Renal cortical epithelial cell (primary cell): ENCODE measurements at places on chromosomes 7 and 10.
A peak's percentile ranks its signal among the peaks of the same experiment; 100 is the strongest.

- DNase-seq = no peak
Observed at GRCh38 chr7:70881167-70881847, 250.6 kb upstream of the GALNT17 start.

DNA sequence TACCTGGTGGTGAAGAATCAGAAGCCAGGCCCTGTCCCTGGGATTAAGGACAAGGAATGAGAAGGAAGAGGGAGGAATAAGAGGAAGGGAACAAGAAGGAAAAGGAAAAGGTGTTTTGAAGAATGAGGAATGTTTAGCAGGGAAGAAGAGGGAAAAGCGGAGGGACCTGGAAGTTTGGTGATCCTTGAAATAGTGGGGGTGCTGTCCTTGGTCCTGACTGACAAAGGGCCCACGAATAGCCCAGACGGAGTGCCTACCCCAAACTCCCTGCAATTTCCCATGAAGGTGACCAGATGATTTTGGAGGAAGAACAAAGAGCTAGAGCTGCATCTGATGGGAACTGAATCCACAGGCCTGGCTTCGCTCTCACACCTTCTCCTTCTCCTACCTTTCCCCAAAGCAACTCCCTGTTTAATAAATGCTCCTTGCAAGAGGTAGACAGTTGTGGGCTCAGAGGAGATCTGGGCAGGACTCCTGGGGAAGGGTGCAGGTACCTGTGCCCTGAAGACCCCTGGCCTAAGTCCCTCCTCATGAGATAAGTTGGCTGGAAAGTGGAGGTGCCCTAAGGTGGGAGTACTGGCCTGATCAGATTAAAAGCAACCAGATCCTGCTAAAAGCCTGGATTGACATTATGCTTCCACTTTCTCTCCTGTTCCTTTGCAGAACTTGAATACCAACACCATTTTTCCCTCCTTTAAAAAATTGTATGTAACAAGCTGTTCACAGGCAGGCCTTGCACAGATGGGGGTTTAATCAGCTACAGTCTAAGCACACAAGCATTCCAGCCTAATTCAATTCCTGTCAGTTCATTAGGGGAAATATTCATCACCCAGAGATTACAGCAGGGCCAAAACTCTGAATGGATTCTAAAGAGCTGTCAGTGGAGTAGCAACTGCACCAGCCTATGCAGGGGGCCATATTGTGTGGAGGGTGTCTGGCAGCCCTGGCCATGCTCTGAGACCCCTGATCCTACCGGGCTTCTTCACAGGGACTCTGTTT is 19.4 kb downstream of the KAZALD1 start:
- DNase-seq = peak; percentile 13

DNA sequence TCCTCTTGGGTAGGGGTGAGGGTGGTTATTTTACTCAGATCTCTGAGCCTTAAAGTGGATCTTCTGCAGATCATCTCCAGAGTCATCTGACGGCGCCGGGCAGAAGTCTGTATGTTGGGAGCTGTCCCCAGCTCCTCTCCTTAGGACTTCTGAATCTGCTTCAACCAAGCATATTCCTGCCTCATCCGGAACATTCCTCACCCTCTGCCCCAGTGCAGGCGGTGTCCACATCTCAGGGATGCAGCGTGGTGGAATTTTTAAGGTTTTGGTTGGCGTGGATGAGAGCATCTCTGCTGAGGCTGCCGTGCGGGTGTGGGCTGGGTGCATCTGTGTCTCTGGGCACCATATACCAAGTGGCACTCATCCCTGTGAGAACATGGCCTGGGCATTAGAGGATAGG is 148.3 kb downstream of the MGMT start:
- no peak for DNase-seq

GRCh38 chr7:128790315-128791041 is 1.3 kb upstream of the CCDC136 start:
- no peak for DNase-seq

DNA sequence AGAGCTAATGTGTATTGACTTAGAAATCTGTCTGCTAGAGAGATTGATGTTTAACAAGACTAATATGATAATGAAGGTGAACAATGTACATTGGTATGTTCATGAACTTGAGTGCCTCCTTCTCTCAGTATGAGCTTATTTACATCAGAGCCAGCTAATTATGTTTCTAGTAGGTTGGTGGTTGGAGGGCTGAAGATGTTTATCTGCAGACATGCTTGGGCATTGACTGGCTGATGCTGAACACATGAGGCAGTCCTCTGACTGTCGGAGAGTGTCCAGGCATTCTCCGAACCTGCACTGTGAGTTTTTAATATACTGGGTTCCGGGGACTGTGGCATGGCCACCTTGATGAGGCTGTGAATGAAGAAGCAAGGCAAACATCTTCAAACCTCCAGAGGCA is 47.5 kb downstream of the BMPER start:
- DNase-seq = peak; percentile 74

DNA sequence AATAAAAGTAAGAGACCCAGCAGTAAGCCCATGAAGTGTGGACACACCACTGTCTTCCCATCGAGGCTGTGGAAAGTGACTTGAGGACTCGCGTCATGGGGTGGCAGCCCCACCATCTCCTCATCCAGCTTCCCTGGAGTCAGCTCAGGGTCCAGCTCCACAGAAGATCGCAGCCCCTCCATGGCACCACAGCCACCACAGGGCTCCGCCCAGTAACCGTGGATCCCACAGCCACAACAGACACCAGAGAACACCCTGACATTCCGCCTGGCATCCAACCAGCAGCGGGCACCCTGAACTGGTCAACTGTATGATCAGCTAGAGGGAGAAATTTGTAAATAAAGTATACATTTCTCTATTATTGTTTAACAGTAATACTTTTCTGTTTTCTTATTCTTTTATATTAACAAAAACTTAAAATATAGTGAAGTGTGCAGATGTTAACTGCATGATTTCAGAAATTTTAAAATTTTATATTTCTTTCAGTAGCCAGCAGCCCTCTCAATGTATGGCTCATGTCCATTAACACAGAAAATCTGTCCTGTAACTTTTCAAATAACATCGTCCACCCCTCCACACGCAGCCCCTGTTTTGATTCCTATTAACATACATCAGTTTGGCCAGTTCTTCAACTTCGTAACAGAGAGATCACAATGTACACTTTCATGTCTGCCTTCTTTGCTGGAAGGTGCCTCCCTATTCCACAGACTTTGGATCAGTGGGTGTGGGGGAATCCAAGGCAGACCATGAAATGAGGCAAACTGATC is 69.7 kb downstream of the ITGB1 start:
- DNase-seq = no peak

DNA sequence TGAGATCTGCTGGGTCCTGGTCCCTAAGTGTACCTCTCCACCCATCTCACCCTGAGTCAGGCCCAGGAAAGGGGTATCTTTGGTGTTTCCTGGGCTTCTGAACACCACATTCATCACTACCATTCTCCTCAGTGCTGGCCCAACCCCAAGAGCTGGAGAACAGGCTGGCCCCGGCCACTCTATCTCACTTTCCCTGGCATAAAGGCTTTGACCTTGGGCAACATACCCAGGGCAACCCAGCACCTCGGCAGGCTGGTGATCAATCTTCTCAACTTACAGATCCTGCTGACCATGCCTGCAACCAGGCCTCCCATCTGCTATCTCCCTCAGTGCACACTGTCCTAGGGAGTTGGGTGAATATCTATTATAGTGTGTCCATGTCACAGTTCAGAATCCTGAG is 2.1 kb downstream of the VSIR start:
- no peak for DNase-seq

- DNase-seq = no peak
Observed at GRCh38 chr7:84700563-84701370, 486.1 kb downstream of the SEMA3D start.

DNA sequence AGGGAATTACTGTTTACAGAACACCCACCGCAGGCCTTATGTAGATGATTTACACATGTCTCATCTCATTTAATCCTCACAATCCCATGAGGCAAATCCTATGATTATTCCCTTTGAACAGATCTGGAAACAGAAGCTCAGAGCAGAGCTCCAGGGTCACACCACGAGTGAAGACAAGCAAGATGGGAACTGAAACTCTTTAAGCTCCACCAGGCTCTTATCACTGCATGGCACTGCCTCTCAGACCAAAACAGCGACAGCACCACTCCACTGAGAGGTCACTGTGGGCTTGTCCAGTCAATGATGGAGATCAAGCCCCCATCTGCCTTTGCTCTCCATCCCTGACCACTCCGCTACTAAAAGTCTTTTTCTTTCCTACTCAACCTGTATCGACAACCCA is 5.9 kb downstream of the GRID1 start:
- DNase-seq = no peak

- no peak for DNase-seq
Observed at GRCh38 chr7:11221984-11222383, 248.3 kb downstream of the PHF14 start.

DNA sequence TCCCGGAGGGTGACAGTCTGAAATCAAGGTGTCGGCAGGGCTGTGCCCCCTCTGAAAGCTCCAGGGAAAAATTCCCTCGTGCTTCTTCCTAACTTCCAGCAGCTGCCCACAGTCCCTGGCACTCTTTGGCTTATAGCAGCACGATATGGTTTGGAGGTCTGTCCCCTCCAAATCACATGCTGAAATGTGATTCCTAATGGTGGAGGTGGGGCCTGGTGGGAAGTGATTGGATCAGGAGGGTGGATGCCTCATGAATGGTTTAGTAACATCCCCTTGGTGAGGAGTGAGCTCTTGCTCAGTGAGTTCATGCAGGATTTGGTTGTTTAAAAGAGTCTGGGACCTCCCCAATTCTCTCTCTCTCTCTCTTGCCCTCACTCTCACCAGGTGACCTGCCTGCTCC is 51.1 kb downstream of the GPAM start:
- no peak for DNase-seq

- no peak for DNase-seq
Observed at GRCh38 chr7:70944516-70944915, 187.4 kb upstream of the GALNT17 start.

DNA sequence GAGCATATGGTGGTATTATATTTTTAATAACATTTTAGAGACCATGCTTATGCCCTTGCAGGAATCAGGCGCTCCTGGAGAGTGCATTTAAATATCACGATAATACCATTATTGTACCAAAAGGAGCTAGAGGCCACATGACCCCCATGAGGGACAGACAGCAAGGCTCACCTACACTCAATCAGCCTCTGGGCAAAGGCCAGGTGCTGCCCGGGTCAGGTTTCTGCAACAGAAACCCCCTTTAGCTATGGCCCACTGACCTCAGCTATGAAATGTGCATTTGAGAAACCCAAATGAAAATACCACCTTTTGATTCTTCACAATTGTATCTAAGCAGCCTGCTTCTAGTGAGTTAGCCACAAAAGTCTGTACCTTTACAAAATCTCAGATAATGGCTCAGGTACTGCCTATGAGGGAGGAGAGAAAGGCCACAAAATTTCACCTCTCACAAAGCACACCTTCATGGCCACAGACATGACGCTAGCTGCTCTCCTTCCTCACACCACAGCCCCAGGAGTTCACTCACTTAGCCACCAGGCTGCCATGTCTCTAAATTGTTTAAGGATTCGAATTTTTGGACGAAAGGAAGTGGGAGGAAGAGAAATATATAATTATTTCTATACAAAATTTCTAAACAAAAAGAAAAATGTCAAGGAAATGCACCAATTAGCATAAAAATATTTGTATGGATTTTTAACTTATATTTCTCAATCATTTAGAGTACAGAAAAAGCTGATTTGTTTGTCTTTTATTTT is 79.9 kb downstream of the GLI3 start:
- DNase-seq = no peak

DNA sequence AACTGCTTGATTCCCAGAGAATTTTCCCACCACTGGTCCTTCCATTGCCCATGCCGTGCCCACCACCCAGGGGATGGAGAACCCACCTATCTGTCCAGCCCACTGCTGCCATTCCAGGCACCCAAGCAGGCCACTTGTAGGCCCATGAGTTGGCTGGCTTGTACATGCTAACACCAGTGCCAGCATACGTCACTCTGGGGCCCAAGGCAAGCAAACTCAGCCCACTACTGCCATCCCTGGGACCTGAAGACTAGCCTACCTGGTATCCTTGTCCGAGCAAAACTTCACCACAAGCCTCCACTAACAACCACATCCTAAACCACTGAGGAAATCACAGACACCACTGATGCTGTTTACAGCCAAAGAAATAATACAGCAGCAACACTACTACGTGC is 44.7 kb upstream of the CDK6 start:
- no peak for DNase-seq

GRCh38 chr7:94698275-94698674 is 42.3 kb upstream of the SGCE start:
- DNase-seq = peak; percentile 94

DNA sequence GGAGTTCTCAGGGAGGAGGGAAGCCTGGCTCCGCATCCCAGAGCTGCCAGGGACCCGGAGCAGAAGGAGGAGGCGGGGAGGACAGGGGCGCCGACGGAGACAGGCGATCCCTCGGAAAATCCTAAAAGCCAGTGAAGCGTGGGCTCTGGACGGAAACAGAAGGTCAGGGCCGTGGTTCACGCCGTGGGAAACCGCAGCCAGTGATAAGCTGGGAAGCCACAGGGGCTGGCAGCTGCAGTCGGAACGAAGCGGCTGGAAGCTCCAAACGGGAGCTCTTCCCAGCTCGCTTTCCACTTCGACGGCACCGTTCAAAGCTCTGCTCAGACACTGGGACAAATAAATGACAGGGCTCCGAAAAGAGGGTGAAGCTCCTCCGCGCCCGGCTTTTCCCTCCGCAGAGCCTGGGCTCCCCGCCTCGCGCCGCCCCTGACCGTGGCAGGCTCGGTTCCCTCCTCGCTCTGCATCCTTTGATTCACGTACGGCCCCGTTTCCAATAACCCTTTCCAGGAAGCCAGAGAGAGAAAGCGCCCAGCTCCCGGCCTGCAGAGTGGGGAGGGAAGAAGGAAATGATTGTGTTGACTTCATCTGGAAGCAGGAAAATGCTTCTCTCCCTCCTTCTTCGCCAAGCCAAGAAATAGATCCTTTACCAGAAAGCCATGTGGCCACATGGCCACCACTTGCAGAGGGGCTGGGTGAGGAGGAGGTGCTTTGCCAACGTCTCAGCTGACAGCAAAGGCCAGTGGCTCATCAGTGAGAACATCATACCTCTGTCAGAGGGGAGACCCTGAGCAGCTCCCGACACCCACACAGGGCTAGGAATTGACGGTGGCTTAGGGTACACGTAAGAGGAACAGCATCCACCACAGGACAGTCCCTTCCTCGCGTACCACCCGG is 57.4 kb downstream of the ADRB1 start:
- no peak for DNase-seq

GRCh38 chr10:104337521-104337984 is 712 bp downstream of the ITPRIP start:
- DNase-seq = no peak

GRCh38 chr10:44153918-44154670 is 230.8 kb downstream of the CXCL12 start:
- DNase-seq = no peak

- DNase-seq = peak; percentile 1
Observed at GRCh38 chr10:9301148-9301547, 1246.7 kb downstream of the GATA3 start.

GRCh38 chr7:120718361-120718760 is 139.6 kb downstream of the TSPAN12 start:
- DNase-seq = no peak

DNA sequence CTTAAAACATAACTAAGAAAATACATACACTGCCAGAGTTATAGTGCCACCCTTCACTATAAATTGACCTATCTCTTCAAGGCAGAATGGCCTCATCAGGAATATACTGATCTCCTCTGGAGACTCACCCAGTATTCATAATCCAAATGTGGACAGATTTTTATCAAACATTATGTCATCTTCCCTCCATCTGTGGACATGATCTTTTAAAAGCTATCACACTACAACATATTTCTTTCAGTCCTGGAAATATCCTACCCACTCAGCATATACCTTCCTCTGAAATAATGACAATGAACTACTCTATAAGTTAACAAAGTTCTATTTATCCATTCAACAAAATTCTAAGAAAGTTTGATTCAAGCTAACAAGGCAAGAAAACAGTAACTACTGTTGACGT is 3.2 kb downstream of the ZNF800 start:
- no peak for DNase-seq
